ENCODE measurements at places on chromosomes 5 and 9.

GRCh38 chr5:20055301-20055700, 67.3 kb upstream of the CDH18 start:
- no peak for DNase-seq

- no peak for DNase-seq
These were observed 10.4 kb downstream of the TRIM14 start for GRCh38 chr9:98108531-98109031.

DNA sequence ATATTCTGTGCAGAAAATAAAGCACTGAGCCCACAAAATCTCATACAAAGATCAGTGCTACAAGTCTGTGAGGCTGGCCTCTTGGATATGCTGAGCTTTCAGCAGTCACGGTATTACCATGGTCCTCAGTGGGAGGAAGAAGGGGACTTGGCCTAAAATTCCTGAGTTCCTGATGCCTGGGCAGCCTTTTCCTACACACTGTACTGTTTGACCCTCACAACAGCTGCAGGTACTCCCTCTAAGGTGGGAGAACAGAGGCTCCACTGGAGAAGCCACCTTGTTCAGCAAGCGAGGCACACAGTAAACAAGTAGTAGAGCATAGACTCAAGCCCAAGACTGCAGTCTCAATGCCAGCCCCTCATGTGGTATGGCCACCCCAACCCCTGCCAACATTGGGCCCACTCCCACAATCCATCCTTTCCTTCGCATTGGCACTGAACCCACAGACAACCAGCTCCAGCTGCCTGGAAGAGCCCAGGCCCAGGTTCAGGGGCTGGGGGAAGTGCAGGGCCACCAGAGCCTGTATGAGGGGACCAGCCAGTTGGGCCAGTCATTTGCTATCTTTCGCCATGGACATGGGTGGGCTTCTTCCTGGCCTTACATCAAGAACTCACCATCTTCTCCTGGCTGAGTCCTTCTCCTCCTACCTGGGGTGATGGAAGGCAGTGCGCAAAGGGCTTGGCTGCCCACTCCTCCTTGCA, 14.3 kb downstream of the ACSL6 start:
- no peak for DNase-seq

GRCh38 chr9:89923961-89924504, 319.2 kb downstream of the GADD45G start:
- no peak for DNase-seq

DNA sequence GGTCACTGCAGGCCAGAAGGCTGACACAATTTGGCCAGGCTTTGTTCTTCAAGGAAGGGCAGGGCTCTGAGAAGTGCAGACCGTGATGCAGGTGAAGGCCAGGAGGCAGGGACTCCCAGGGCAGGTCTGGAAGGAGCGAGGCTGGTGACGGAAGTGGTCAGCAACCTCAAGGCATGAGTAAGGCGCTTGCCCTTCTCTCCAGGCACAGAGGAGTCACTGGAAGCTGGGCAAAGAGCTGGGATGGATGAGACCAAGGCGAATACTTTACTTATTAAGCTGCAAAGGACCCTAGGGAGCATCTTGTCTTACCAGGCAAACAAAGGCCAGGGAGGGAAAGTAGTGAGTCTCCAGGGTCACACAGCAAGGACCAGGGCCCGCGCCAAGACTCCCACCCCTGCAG, 18.6 kb downstream of the IRF1 start:
- no peak for DNase-seq

DNA sequence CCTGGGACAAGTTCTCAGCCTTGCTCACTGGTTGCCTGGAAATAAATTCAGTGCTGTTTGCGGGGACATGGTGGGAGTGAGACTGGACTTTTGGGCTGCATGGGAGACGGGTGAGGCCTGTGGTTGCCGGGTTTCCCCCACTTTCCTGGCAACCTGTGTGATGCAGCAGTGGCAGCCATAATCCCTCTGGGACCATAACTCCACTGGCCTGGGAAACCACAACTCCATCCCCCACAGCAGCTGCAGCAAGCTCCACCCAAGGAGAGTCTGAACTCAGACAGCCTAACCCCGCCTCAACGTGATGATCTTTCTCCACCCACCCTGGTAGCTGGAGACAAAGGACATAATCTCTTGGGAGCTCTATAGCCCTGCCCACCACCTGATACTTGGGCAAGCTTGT, 349.9 kb downstream of the PIK3R1 start:
- no peak for DNase-seq

- DNase-seq = no peak
These were observed 25.1 kb upstream of the FCN1 start for GRCh38 chr9:134942788-134943184.

- no peak for DNase-seq
These were observed 60.0 kb upstream of the C5orf46 start for GRCh38 chr5:147966326-147966725.

- DNase-seq = no peak
These were observed 264.2 kb downstream of the DEPDC1B start for GRCh38 chr5:60435808-60436207.

Data from stimulated activated CD8-positive, alpha-beta memory T cell treated with anti-CD3 and anti-CD28 coated beads, Interleukin-7, amount 100 ng/mL, for 1 hour (primary cell).